NCI-H2171 treated with DMSO at 0.1 percent for 48 hours (cell line): ENCODE measurements at places on chromosomes 12 and 14.

- no peak for DNase-seq
Observed at GRCh38 chr12:122724641-122725243, 5.9 kb downstream of the HCAR1 start.

- DNase-seq: no peak
Observed at GRCh38 chr14:24335461-24336171, 745 bp upstream of the ADCY4 start.

GRCh38 chr14:90341784-90342183 lies 10.0 kb upstream of the NRDE2 start:
- peak; percentile 32 for DNase-seq

- DNase-seq: no peak
Observed at GRCh38 chr14:22255017-22255950, 333.7 kb downstream of the DAD1 start.

GRCh38 chr14:22870811-22871223 lies 723 bp upstream of the LRP10 start:
- no peak for DNase-seq

DNA sequence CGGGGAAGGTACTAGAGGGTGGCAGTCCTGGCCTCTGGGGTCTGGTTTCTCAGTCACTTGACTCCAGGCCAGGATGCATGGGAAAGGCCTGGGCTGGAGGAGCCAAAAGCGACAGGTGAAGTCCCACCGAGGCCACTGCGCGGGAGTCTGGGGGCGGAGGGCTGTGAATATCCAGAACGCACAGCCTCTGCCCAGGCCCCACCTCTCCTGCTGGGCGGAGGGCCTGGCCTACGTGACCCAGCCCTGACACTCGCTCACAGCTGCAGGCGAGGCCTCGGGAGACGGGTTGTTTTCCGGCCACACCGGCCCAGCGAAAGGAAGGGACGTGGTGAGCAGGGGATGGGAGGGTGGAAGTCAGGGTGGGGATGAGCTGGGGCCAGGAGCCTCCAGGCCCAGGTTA lies 91.2 kb downstream of the RFLNA start:
- DNase-seq: no peak
